Cerebellum (tissue), 4 donors: ENCODE measurements at places on chromosomes 13 and 19.

GRCh38 chr19:17812099-17812498 lies 9.2 kb downstream of the INSL3 start:
- DNase-seq: no peak

DNA sequence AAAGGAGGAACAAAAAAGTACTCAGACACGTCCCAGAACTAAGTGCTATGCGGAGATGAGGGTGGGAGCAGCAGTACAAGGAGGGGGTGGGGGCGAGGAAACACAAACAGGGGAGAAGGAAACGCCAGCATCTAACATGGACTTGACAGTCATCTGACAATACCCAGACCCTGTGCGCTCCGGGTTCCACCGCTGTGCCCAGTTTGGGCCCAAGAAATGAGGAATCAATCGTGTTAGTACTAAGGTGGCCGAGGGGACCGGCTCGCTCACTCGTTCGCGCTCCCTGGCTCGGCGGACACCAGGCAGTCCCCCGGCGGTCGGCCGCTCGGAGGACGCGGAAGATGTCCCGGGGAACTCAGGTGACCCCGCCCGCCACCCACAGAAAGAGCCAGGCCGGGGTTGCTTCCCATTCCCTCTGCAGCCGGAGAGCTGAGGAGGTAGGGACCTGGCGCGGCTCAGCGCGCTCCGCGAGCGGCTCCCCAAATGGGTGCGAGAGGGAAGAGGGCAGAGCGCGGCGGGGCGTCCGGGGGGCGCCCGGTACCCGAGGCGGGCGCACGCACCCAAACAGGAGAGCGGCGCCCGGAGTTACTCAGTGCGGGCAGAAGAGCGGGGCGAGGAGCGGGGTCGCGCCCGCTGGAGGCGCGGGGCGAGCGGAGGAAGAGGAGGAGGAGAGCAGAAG lies 616 bp downstream of the TSHZ3 start:
- no peak for DNase-seq

GRCh38 chr19:52139252-52140031 lies at the start of gene ZNF616:
Gene ZNF616, minus strand, starts transcription at chr19:52139938. Its CDS starts 9,426 bp downstream, at chr19:52130512.
- peak; percentile 79 for DNase-seq

DNA sequence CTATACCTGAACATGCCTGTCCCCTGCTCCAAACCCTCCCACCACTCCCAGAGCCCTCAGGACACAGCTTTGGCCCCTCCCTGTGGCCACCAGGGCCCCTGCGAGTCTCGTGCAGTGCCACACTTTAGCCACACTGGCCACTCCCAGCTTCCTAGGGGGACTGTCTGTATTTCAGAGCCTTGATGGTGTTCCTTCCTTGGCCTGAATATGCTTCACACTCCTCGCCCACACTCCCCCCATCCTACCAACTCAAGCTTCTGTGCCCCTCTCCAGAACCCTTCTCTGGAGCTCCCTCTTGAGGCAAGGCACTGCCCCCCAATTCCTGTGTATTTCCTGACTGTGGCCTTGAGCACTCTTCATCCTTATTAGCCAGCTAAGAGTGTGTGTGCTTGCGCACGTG lies 80.2 kb downstream of the DPF1 start:
- no peak for DNase-seq

GRCh38 chr13:44778761-44779484 lies 202.8 kb upstream of the TSC22D1 start:
- no peak for DNase-seq

DNA sequence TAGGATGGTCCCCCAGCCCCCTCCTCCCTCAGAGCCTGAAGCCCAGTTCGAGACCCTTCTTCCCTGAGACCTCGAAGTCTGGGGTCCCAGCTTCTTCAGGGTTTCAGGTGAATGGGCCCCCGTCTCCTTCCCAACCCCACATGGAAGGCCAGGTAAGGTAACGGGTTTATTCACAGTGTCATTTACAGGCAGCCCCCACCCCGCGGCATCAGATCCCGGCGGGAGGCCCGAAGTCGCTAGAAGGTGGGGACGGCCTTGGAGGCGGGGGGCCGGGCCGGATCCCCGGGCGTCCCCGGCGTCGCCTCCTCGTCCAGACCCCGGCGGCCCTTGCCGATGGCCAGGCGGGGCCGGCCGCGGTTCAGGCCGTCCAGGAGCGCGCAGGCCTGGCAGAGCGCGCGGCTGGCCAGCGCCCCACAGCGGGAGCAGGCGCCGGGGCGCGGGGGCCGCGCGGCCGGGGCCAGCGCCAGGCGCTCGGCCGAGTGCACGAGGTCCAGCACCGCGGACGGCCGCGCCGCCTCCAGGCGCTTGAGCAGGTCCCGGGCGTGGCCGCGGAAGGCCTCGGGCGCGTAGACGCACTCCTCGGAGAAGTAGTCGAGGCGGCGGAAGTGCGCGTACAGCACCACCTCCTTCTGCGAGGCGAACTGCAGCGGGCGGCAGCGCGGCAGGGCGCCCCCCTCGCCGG lies 9.7 kb downstream of the CTU1 start:
- no peak for DNase-seq

DNA sequence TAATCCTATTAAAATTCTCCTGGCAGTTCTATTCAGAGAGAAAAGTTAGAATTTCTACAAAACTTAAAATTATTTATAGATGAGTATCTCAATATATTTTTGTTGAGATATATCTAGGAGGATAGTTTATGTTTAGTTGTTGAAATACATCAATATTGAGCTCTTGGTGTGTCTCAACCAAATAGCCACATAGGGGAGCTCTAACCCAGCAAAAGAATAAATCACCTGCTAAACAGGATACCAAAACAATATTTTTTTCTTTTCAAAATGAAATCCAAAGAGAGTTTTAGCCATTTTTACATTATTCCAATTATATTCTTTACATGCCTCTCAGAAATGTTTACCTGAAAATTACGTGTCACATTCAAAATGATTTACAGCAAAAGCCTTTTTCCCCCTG lies 954.7 kb downstream of the SLITRK6 start:
- no peak for DNase-seq

DNA sequence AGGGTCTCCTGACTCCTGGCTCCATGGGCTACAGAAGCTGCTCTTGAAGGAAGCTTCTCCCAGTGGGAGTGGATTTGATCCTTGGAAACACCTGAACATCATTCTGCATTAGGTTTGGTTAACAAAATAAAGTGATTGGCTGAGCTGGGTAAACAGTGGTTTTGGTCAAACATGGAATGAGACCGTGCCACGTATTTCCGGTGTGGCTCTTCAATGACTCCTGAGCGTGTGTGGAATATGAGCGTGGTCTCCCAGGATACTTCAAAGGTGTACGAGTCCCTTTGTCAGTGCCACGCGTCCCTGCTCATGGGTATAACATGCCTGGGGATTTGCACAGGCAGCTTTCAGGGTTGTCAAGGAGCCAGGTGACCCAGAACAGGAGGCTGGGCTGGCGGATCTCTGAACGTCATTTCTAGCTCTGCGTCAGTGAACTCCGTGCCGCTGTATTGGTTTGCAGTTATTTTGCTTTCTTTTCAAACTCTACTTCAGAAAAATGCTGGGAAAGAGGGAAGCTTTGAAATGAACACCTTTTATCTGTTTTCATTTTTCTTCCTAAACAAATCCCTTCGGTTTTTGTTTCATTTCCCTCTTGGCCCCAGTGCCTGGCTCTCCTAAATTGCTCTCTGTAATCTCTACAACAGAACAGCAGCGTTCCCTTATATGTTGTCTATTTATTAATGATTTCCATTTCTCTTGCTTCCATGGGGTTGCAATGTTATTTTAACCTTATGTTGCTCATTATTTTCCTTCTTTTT lies 26.3 kb upstream of the GJB6 start:
- DNase-seq: no peak

GRCh38 chr13:29594303-29594709 lies 1.2 kb downstream of the SLC7A1 start:
- peak; percentile 31 for DNase-seq

DNA sequence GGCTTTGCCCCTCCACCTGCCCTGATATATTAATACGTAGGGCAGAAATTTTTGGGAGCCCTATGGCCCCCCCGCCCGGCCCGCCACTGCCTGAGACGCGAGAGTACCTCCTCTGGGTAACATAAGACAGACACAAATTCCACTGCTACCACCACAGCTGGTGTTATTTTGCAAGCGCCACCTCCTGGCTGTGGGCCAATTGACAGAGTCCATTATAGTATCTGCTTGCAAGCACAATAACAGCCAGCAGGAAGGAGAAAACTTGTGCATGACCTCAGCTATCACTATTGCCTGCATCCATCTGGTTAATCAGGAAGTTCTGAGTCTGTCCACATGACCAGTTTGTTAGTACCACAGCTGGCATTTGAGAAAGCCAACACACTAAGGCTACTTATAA lies 25.3 kb upstream of the OR10H2 start:
- no peak for DNase-seq

- no peak for DNase-seq
Measured at GRCh38 chr19:1858412-1859081, 4.8 kb downstream of the KLF16 start.

DNA sequence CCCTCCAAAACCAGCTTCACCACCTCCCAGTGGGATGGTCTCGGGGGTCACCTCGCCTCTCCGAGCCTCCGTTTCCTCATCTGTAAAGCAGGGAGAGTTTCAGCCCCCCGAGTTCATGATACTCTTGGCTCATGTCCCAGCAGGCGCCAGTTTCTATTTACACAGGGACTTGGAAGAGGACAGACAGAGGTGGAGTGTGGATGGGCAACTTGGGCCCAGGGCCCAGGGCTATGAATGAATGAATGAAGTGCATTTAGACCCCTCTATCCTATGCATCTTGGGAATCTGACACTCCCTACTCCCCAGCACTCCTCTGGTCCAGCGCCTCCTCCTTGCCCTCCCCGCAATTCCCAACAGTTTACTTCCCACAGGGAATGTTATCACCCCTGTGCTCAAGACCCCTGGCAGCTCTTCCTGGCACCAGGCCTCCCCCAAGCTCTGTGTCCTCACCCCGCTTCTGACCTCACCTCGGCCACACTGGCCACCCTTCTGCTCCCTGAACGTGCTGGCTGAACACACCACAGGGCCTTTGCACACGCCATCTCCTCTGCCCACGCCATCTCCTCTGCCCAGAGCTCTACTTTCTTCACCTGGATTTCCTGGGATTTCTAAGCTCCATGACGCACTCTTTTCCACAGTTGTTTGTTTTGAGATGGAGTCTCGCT lies 4.9 kb upstream of the C2CD4C start:
- no peak for DNase-seq

DNA sequence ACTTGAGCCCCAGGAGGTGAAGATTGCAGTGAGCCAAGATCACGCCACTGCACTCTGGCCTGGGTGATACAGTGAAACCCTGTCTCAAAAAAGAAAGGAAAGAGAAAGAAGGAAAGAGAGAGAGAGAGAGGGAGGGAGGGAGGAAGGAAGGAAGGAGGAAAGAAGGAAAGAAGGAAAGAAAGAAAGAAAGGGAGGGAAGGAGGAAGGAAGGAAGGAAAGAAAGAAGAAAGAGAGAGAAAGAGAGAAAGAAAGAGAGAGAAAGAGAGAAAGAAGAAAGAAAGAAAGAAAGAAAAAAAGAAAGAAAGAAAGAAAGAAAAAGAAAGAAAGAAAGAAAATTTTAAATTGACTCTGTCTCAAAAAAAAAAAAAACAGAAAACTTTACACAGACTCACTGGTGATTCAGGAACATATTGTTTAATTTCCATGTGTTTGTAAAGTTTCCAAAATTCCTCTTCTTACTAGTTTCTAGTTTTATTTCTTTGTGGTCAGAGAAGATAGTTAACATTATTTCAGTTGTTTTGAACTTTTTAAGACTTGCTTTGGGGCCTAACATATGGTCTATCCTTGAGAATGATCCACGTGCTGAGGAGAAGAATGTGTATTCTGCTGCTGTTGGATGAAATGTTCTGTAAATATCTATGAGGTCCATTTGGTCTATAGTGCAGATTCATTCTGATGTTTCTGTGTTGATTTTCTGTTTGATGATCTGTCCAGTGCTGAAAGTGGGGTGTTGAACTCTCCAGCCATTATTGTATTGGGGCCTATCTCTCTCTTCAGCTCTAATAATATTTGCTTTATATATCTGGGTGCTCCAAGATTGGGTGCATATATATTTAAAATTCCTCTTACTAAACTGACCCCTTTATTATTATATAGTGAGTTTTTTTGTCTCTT lies 204.4 kb upstream of the SERP2 start:
- DNase-seq: no peak

DNA sequence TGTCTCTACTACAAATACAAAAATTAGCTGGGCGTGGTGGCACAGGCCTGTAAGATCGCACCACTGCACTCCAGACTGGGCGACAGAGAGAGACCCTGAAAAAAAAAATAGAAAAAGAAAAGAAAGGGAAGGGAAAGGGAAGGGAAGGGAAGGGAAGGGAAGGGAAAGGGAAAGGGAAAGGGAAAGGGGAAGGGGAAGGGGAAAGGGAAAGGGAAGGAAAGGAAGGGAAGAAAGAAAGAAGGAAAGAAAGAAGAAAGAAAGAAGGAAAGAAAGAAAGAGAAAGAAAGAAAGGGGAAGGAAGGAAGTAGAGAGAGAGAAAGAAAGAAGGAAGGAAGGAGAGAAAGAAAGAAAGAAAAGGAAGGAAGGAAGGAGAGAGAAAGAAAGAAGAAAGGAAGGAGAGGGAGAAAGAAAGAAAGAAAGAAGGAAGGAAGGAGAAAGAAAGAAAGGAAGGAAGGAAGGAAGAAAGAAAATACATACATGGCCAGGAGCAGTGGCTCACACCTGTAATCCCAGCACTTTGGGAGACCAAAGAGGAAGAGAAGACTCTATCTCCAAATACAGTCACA lies 8.1 kb upstream of the SYDE1 start:
- DNase-seq: no peak

GRCh38 chr13:87906411-87906810 lies 235.2 kb downstream of the SLITRK5 start:
- DNase-seq: no peak

- no peak for DNase-seq
Measured at GRCh38 chr13:26168835-26169234, 53.3 kb downstream of the RNF6 start.

DNA sequence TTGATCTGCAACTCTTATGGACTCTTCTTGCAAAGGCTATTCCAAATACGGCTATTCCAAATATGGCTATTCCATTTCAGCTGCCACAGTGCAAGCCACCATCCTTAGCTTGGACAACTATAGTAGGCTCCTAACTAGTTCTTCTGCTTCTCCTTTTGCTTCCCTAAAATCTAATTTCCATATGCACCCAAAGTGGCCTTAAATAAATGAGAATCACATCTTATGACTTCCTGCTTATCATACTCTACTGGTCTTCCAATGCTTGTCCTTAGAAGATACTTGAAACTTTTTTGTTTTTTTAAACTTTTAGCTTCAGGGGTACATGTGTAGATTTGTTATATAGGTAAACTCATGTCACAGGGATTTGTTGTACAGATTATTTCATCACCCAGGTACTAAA lies 4.9 kb downstream of the UCHL3 start:
- DNase-seq: no peak

GRCh38 chr13:24381541-24382265 lies 72.3 kb downstream of the C1QTNF9 start:
- DNase-seq: no peak
